Substantia nigra (tissue), 51 donors: ENCODE measurements at places on chromosomes 16 and 17.

DNA sequence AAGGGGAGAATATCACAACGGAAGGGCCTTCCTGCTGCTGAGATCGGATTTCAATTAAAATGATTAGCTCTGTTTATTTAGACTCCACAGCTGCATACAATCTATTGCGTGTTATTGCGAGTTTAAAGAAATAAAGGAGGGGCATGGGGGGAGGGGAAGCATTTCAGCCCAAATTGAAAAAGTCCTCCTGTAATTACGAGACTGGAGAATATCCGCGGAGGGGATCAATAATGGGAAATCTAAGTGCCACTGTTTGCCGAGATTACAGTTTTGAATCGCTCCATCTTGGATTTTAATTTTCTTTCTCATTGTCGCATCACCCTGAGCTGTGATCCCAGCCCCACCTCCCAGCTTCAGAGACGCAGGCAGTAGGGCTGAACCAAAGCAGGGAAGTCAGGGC lies 15.7 kb upstream of the RPL38 start:
- DNase-seq = no peak

- DNase-seq = no peak
These were observed 171.7 kb downstream of the ZFHX3 start for GRCh38 chr16:72876221-72876620.

DNA sequence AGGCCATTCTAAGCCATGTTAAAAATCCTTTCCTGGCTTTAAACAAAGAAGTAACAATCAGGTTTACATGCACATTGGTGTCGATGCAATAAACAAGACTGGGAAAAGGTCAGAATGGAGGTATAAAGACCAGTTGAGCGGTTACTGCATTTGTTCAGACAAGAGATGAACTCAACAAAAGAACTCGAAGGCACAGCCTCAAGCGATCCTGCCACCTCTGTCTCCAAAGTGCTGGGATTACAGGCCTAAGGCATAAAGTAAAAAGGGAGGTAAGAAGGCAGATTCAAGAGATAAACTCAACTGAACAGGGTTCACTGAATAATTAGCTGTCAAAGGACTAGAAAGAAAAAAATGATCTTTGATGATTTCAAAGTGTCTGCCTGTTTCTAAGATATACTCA lies 39.4 kb downstream of the USP32 start:
- DNase-seq = no peak

GRCh38 chr16:81445966-81446906 lies 1.6 kb downstream of the CMIP start:
- DNase-seq = no peak

GRCh38 chr17:65222214-65222738 lies 85.1 kb downstream of the RGS9 start:
- DNase-seq = no peak

DNA sequence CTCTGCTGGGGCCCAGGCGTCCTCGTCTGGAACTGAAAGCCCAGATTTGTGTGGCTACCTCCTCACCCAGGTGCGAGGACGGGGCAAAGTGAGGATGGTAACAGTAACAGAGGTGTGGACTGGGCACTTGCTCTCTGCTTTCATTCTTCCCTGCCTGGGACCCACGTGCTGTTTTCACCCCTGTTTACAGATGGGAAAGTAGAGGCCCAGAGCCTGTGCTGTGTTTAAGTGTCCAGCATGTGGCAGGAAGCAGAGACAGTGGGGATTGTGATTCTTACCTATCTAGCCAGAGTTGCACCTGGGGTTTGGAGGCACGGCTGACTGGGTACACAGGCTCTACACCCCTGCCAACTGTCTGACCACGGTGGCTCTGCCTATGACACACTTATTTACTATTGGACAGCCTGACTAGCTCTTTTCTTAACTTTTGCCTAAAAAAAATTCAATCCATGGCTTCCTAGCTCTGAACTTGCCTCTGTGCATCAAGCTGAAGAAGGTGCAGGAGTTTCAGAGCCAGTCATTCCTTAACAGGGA lies 155.4 kb downstream of the CLEC16A start:
- no peak for DNase-seq

GRCh38 chr17:38958326-38958725 lies 8.9 kb downstream of the FBXO47 start:
- no peak for DNase-seq

- peak; percentile 85 for DNase-seq
These were observed 164.5 kb upstream of the CHMP6 start for GRCh38 chr17:80826955-80827645.

DNA sequence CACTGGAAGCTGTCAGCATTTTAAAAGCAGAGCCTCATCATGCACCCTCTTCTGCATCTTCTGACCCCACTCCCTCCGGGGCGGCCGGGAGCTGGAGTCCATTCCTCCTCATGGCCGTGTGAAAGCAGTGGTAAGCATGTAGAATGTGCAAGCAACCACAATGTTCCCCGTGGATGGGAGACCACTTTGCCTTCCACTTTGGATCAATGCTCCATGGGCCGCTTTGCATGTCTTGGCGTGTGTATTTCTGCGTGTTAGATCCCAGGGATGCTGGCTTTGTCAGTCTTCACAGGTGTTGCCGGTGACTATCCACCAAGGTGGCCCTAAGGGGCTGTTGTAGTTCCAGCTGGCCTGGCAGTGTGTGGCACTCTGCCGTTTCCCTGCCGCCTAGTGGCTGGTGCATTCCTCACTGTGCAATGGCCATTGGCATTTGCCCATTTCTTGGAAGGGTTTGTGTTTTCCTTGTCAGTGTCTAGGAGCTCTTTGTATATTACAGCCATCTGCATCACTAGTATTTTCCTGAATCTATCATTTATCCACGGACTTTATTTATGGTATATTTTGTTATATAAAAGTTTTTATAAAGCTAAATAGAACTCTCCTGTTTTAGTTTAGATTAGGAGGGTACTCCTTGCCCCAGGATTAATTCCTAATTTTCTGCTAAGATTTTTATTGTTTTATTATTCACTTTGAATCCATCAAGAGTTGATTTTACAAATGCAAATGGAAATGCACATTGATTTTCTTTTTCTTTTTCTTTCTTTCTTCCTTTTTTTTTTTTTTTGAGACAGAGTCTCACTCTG lies 5.8 kb upstream of the ALDH3A1 start:
- DNase-seq = peak; percentile 43

DNA sequence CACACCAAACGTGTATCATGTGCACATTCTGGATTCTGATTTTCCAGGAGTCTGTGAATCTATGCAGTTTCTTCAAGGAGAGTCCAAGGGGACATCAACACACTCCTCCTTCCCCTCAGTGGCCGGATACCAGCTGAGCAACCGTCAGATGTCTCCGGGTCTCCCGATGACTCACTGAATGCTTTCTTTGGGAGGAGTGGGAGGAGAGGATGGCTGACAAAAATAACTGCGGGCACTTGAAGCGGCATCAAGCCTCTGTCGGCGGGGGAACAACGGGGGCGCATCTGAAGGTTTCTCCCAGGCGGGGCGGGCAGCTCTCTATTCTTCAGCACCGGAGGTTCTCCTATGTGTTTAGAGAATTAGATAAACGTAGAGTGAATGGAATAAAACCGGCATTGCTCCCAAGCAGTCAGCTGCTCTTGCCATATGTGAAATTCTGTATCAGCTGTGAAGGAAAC lies 24.6 kb upstream of the LRRC75A start:
- DNase-seq = peak; percentile 58

DNA sequence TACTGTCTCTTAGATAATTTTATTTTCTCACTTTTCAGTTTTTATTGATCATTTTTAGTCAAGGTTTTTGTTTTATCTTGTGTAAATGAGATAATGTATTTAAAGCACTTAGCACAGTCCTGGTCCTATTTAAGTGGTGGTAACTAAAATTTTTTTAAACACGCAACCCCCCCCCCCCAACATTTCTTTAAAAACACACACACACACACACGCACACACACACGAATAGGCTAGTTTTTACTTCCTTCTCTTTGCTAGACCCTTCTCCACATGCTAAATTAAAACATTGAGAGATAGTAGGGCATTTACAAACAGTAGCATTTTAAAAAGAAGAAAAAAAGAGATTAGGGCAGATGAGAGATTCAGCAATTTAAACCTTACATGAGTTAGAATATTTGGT lies 5.0 kb downstream of the NFATC3 start:
- DNase-seq = no peak

DNA sequence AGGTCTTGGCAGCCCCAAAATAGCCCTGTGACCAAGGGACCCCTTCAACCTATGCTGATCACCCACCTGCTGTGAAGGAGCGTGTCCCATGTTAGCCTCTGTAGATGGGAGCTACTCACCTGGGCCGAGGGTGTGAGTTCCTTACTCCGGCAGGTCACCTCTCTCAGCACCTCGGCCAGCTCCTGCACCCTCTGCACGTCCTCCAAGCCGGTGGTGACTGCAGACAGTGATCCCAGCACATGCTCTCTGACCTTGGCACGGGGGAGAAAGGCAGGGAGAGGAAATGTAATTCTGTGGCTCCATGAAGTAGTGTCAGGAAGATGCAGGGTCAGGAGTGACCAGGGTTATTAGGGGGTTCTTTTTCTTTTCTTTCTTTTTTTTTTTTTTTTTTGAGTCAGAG lies 67.7 kb upstream of the BCO1 start:
- DNase-seq = no peak

DNA sequence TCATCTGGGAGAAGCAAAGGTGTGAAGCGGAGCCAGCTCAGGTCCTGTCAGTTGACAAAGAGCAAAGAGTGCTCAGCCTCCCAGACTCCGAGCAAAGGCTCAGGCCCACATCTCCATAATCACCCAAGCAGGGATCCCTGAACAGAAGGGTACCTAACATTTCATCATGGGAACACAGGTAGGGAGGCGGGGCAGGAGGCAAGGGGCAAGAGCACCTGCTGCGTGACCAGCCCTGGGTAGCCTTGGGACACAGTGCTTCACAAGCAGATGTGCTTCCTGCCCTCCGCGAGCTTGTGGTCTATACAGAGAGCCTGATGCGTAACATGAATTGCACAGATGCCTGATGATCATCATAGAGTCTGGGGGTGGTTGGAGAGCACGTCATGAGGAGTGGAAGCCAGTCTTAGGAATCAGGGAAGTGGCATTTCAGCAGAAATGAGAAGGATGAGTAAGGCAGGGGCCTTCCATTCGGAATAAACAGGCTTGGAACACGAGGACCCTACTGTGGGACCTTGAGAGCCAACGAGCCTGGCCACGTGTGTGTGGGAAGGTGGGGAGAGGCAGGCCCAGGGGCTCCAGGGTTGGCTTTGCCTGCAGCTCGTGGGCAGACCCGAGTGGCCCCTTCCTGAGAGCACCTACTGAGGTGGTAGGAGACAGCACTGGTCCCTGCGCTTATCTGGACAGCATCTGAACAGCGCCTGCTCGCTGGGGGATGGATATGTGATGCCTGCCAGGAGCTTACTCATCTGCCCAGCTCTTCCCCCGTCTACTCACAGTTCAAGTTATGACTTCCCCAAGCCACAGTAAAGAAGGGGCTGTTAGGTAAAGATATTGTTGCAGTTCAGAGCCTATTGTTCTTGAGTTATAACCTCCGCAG lies 125.8 kb downstream of the CCDC182 start:
- no peak for DNase-seq

DNA sequence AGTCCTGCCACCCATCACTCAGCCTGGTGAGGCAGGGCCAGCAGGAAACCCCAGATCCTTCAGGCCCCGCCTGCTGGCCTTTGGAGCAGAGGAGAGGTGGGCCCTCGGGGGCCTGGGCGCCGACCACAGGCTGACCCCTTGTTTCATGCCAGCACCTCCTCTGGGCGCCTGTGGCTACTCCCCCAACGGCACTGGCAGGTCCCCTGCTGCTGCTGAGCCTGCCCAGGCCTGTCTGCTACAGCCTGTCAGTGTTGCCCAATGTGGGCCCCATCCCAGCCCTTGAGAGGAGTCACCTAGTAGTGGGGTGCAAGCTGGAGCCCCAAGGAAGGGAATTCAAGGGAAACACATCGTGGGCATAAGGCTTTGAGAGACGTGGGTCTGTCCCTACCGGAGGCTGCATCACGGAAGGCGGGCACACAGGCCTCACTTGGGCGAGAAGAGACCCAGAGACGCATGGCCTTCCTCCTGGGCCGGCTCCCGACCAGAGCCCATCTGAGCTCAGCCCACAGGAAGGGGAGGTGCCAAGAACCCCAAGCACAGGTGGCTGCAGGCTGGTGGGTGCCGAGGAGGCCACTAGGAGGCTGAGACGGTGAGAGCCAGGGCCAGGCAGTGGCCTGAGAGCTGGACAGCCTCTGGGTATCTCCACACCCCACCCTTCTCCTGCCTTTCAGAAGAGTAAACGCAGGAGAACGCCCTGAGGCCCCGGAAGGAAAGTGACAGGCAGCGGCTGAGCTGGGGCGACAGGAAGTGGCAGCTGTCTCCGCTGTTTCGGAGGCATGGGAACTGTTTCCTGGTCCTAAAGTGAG lies 8.0 kb upstream of the FASN start:
- DNase-seq = no peak
